ENCODE measurements at places on chromosomes 2 and 18.

DNA sequence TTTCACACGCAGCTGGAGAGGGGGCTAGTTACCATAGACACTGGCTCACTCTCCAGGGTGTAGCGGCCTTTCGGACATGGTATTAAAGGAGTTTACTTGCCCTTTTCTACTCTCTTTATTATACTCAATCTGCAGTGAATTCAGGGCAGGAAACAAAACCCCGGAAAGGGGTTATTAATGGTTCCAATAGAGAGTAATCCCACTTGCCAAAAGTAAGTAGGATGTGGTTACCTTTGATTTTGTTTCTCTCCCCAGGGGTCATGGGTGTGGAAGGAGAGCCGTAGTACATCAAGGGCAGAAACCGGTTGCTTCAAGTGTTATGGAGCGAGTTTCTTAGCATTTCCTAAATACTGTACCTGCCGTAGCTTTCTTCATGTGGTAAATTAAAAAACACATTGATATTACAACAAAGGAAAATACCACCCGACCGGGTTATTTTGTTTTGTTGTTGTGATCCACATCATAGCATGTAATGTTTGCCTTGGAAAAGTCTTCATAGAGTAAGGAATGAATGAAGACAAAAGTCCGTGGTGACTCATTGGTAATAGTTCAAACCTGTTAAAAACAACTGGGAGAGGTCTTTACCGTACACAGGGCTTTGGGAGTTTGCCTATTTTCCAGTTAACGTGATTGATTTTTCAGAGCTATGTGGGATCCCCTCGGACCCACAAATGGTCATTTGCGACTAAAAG is 71.5 kb downstream of the SLC4A3 start:
- DNase-seq, result no peak

- DNase-seq, result no peak
These were observed 243.6 kb downstream of the ZNF407 start for GRCh38 chr18:74841248-74841647.

DNA sequence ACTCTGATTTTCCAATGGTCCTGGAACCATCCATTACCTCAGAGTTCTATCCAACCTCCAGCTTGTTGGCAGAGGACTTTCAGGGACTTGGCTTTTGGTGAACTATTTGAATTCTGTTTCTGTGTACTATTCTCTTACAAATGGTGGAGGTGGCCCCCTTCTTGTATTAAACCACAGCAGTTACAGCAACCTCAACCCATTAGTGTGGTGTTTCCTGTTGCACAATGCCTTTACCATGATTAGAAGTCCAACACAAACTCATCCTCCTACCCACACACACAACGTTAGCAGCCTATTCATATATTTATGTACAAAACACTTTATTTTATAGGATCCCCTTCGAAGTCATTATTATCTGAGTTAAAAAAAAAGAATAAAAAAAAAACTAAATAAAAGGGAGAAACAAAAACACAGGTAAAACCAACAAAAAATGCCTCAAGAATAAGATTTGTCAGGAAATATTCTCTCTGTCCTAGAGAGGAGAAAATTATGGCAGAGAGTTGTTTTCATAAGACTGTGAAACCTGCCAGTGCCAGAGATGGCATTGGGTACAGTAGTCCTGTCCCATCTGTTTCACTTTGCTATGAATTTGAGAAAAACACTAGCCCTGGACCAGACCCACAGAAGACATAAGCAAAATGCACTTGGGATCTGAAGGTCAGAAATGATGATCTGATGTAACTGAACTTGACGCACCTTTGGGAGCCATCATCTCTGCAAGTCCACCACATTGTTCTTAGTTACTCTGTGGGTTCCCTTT is 1896.0 kb upstream of the PIK3C3 start:
- no peak for DNase-seq

GRCh38 chr2:193743089-193743488 is 1548.4 kb upstream of the TMEFF2 start:
- DNase-seq, result no peak

DNA sequence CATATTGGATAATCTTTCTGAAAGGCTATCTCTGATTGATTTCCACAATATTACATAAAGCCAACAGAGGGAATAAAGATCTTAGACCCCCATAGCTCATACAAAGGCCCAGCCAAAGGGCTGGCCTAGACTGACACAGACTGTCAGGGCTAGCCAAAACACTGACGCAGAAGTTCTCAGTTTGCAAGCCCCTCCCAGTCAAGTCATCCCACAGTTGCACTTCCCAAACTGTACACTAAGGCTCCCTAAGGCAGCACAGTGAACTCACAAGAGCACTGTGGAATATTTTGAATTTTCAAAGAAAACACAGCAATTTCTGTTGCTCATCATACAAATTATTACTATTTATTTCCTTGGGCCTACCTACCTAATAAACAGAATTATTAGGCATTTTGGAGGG is 244.9 kb downstream of the SP3 start:
- no peak for DNase-seq

DNA sequence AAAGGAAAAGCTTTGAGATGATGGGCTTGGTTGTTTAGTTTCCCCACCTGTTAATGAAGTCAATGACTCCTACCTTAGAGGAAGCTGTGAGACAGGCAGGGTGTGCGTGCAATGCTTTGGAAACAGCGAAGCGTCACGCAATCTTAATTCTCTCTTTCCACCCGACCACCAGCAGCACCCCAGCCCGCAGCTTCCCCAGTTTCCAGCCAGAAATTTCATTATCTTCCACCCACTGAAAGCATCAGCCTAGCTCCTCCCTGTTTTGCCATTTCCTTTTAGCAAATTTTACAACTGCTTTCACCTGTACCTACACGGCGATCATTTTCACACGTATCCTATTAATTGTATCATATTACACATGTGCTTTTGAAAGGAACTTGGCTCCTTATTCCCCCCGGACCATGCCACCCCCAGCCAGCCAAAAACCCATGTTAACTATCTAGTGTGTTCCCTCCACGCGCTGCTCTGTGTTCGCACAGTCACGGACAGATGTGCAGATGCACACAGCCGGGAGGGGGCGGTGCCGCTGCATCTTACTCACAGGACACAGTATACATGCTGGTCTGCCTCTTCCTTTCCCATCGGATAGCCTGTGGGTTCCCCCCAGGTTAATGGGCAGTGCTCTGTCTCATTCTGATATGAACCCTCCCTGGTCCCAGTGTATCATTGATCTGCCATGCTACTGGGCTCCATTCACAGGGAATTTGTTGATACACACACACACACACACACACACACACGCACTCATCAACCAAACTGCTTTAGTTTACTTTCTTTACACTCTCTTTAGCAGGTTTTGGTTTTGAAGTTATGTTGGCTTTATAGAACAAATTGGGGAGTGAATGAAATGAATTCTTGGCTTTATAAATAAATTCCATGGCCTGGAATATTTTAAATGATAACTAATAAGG is 22.4 kb downstream of the CYP27C1 start:
- peak; percentile 29 for DNase-seq

DNA sequence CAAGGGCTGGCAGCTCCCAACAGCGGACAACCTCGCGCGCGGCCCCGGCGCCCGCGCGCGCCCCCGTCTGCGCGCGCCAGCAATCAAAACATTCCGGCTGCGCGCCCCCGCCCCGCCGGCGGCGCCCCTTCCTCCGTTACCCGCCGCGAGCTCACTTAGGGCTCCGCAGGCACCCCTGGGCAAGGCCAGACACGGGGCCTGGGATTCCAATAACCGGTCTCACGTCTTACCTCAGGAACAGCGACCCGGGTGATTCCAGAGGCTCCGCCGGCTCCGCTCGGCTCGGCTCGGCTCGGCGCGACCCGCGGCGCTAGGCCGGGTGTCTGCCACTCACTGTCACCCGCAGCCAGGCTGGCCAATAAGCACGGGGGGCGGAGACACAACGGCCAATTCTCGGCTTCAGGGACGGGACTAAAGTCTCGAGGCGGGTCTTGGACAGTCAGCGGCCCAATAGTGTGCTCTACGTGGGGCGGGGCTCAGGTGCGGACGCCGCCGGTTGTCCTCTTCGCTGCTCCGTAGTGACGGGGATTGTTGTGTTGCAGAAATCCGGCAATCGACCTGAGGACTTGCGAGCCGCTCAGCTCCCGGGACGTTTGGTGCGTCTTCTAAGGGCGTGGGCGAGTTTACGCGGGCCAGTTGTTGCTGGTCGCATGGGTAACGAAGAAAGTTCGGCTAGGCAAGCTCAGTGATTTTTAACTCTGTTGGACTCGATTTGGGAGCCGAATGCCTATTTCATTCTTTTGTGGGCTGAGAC is at the start of the genes ANKZF1 and ATG9A:
ANKZF1 (plus strand) TSS at position 502 of the 754 bp plus-strand sequence. CDS start 452 bp downstream, outside the sequence.
ATG9A (minus strand) TSS at position 332 of the 754 bp plus-strand sequence. CDS start 1,612 bp downstream, outside the sequence.
- DNase-seq, result peak; percentile 96

GRCh38 chr18:65994302-65994701 is 243.5 kb downstream of the CDH7 start:
- DNase-seq, result no peak

DNA sequence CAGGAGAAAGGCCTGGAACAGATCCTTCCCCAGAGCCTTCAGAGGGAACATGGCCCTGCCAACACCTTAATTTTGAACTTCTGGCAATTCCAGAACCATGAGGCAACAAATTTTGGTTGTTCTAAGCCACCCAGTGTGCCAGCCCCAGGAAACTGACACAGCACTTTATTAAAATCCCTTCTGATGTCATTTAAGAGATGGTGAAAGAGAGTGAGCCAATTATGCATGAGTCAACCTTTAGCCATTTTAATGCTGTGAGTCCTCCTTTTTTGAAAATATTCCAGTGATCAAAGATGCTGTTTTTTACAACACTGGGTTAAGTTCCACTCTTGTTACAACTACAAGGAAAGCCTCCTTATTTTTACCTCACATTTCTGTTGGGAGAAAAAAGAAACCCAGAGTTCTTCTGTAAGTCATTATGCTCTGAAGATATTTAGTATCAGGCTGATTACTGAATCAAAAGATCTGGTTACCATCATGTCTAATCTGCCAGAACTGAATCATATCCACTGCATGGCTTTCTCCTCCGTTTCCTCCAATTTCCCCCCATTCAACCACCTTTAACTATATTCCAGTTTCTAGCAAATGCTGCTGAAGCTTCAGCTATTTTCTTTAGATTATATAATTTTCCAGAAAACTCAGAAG is 235.4 kb downstream of the TXNL1 start:
- DNase-seq, result no peak

DNA sequence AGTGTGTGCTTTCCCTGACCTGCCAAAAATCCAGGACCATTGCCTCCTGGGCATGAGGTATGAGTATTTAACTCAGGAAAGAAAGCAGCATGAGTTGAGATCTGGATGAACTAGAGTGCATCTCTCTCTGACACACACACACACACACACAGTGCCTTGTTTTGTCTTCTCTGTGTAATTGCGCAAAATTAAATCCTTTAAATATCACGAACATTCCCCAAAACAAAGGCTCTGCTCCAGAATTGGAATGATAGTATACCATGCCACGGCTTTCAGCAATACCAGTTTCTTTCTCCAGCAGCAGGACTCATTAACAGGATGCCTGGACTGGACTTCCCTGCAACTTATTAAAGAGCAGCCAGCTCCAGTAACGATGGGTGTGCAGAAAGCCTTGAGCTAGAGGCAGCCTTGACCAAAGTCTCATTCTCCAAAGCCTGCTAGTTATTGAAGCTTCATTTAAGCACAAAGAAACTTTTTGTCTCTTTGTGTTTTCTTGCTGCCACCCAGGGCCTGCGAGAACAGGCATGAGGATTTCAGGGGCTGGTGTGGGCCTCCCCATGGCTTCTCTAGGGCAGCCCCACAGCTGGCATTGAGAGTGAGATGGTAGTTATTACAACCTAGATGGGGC is 101.7 kb downstream of the NRP2 start:
- DNase-seq, result no peak

DNA sequence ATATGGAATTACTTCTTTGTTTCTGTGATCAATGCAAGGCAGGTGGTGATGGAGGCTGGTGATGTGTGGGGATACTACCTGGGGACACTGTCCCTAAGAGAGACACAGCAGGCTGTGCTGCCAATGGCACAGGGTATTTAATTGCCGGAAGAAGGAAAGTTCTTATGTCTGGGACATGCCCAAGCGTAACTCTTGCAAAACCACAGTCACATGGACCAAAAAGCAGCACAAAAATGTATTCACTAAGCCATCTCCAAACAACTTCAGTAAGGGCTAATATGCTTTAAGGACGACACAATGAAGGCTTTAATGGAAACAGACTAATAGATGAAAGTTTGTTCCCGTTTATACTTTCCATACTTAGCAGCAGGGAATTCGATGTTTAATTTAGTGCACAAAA is 49.7 kb upstream of the AP1S3 start:
- no peak for DNase-seq

GRCh38 chr18:10482985-10483949 is 28.8 kb downstream of the APCDD1 start:
- no peak for DNase-seq

- DNase-seq, result no peak
These were observed 129.6 kb upstream of the DNAJC10 start for GRCh38 chr2:182586426-182586825.

DNA sequence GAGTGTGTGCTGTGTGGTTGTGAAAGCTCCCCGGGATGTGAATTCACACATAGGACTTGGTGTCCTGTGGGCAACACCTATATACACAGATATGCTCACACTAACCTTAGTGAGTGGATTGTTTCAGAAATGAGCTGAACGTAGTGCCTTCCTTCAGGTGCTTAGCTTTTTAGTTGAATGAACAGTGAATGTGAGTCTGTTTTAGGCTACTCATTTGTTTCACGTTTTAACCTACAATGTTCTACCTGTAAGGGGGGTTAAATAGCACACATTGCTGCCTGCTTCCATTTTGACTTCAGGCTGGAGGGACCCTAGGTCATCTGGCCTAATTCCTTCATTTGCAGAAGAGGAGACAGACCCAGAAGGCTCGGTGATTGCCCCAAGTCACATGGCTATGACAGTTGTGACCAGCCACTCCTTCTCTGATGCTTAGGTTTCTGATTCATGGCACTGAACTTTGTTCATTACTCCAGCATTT is 1.0 kb downstream of the PLEK start:
- no peak for DNase-seq

DNA sequence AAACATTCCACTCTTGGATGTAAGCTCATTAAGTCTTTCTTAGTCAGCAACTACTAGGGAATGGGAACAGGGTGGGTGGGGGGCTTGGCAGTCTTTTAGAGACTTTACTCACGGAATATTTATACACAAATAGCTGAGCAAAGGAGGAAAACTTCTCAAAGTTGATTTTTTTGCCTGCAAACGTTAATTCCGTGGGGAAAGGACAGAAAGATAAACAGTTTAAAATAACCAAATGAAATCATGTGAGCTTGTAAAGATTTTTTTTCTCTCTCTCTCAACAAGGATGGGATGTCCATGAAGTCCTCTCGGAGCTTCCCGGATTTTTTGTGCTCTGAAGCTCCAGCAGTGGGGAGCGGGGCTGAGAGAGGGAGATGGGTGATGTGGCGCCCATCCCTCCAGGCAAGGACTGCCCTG is 32.2 kb upstream of the MAT2A start:
- DNase-seq, result no peak

DNA sequence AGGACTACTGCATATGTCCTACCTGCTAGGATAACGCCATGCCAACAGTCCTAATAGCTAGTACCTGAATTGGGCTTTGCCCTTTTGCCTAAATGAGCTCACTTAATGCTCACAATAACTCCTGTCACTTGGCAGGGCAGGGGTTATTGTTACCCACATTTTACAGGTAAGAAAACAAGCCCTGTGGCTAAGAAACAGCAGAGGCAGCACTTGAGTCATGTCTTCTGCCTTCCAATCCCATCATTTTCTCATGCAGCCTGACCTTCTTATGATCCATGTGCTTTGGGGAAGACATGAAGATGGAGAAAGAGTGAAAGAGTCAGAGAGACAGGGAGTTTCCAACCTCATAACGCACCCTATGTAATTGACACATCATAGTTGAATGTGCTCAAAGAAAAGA is 33.6 kb upstream of the LPIN1 start:
- DNase-seq, result no peak

Measured in activated T-helper 1 cell treated with anti-CD3 and anti-CD28 coated beads, Interleukin-2, amount 50 U/mL, for 16 hours (primary cell).